ENCODE measurements at places on chromosomes 12 and 14.

DNA sequence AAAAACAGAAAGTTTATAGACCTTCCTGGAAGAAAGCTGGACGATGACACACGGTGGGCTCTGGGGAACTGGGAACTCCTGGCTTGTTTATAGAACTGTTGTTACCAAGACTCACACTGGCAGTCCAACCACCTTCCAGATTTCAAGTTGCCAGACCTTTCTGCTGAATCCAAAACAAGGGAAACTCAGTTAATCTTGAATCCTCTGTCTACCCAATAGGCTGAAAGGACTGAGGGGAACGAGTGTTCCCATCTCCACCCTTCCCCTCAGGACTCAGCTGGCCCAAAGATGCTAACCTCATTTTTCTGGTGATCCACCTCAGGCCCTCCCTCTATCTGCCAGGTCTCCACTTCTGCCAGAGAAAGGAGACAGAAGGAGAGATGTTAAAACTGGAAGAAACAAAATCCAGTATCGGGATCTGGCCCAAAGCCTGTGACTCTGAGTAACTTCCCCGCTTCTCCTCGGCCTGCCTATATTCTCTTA is 231.4 kb downstream of the ANO2 start:
- no peak for DNase-seq

- DNase-seq, result no peak
Observed at GRCh38 chr14:50451854-50452253, 55.2 kb upstream of the CDKL1 start.

- DNase-seq, result no peak
Observed at GRCh38 chr14:35387713-35388579, 16.6 kb downstream of the NFKBIA start.

DNA sequence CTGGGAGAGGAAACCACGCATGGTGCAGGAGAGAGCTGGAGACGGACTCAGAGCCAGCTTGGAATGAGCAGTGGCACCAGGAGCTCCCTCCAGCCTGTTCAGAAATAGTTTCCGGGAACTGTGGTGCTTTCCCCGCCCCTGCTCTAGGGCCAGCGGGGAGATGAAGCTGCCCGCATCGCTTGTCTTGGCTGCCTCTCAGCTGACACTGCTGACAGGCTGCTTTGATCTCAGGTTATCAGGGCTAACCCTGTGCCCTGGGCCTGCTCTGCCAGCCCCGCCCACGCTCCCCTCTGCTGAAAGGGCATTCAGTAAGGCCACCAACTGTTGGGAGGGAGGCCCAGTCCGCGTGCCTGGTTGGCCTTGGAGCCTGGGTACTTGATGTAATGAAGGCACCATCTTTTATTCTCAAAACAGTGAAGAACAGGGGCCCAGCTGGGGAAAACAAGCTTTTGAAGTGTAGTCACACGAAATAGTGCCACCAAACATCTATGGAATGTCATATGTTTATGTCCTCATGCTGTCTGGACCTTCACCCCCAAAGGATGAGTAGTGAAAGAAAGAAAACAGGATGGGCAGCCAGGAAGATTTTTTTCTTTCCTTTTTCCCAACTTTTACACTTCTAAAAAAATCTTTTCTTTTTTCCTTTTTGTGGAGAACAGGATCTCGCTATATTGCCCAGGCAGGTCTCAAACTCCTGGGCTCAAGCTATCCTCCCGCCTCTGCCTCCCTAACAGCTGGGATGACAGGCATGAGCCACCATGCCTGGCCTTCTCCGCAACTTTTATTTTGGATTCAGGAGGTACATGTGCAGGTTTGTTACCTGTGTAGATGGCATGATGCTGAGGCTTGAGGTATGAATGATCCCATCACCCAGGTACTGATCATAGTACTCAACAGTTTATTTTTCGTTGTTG is 115.9 kb upstream of the TBX3 start:
- DNase-seq, result no peak

GRCh38 chr12:109716512-109717389 is 3.1 kb downstream of the FAM222A start:
- no peak for DNase-seq

GRCh38 chr14:92603309-92604242 is 90.0 kb downstream of the RIN3 start:
- DNase-seq, result peak; percentile 68

- DNase-seq, result no peak
Observed at GRCh38 chr12:81263072-81263471, 185.2 kb downstream of the ACSS3 start.

DNA sequence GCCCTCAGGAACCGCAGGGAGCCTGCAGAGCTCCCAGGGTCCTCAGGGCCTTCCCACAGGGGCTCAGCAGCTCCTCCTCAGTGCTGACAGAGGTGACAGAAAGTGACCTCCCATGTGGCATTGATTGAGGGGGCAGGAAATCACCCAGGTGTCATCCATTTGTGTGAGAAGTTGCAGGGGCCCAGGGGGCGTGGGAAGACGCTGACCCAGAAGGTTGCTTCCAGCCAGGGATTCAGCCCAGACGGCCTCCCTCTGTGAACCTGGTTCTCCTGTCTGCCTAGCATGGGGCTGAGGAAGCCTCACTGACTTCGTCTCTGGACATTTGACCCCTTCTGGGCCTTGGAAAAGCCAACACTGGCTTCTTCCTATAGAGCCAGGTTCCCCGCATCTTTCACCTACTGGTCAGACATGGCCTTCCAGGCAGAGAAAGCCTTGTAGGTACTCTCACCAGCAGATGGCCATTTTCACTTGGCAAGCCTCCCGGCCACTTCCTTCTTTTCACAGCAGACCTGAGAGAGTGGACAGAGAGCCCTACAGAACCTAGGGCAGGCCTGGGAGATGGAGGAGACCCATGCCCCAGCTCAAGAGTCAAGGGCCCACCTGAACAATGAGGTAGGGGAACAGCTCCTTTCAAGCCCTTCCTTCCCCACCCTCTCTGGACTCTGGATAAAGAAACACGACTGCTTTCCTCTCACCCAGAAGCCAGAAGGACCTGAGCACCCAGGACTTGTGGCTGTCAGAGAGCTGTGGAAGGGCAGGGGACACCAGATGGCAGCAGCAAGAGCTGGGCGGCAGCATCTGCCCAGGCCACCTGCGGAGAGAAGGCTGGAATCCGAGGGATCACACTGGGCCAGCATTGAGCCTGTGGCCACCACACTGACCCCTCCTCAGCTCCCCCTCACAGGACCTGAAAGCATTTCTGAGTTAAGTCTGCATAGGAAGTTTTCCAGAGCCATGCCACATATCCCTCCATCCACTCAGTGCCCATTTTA is 377.8 kb downstream of the DPF3 start:
- no peak for DNase-seq

- no peak for DNase-seq
Observed at GRCh38 chr12:44117337-44117736, 281.5 kb downstream of the TMEM117 start.

- no peak for DNase-seq
Observed at GRCh38 chr12:96419576-96420276, 19.5 kb upstream of the CDK17 start.

DNA sequence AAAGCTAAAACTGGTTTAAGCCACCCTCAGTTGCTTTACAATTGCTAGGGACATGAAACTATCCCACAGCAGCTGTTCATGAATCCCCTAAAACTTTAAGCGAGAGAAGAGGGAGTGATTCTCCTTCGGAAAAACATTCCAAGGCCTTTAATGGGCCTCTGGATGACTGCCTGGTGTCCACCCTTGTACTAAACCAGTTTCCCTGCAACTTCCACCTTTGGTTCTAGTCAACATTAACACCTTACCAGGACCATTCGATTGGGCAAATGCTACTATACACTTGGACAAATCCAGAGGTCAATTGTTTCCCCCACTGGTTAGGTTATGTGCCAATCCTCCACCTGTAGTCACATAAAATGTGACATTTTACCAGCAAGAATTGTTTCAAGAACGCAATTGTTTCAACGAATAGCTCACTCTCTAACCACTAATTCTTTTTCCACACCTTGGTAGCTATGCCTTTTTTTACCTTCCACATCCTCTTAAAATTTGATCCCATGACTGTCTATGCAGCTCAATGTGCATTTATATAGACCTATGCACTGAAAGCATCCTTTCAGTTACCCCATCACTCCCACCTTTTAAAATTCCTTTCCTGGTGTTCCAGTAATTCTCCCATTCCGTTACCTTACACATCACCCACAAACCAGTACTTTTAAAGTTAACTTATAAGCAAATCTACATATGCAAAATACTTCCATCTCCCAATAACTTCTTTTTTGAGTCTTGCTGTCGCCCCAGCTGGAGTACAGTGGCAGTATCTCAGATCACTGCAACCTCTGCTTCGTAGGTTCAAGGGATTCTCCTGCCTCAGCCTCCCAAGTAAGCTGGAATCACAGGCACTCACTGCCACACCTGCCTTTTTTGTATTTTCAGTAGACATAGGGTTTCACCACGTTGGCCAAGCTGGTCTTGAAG is 3.6 kb downstream of the UBC start:
- no peak for DNase-seq

- DNase-seq, result peak; percentile 1
Observed at GRCh38 chr14:73058922-73059673, 764 bp downstream of the RBM25 start.

- no peak for DNase-seq
Observed at GRCh38 chr14:38047195-38047902, 160.4 kb upstream of the SSTR1 start.

GRCh38 chr14:51661504-51661903 is 9.8 kb downstream of the FRMD6 start:
- no peak for DNase-seq

DNA sequence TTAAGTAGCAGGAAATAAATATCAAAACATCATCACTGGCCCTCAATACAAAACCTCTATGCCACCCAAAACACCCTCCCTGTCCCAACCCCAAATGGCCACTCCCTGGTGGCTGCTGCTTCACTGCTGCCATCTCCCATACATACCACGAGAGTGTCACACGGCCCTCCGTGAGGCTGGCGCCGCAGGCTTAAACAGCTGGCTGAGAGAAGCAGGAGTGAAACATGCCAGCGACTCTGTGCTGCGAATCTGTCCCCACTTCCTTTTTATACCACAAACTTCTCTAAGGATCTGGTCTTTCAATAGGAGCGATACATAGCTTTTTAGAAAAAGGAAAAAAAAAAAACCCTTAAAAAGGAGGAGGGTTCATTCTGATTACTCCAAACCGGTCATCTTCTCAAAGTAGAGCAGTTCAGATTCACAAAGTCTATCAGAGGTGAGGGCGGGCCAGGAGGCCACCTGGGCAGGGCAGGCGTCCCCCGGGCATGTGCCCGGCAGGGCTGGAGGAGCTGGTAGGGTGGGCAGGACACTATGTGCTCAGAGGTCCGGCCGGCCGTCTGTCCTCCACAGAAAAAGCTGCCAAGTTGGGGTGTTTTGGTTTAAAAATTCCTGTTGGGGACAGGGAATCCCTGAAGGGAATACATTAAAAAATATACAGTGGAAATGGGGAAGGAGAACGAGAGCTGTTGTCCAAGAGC is 26.5 kb downstream of the MAX start:
- no peak for DNase-seq

- no peak for DNase-seq
Observed at GRCh38 chr14:50065583-50065982, 50.8 kb downstream of the VCPKMT start.

- DNase-seq, result no peak
Observed at GRCh38 chr14:75175677-75176141, 703 bp downstream of the TMED10 start.

GRCh38 chr14:74653386-74654138 is 41.5 kb upstream of the LTBP2 start:
- DNase-seq, result no peak

GRCh38 chr12:115752913-115753726 is 524.4 kb downstream of the MED13L start:
- no peak for DNase-seq

GRCh38 chr14:101796479-101796878 is 35.0 kb downstream of the PPP2R5C start:
- no peak for DNase-seq
